ENCODE measurements at places on chromosomes 3 and 15. TPM values are rescaled to one million over a fixed set of nuclear protein-coding genes. Genes with fewer than 3 reads are reported as not detected.
A peak's percentile ranks its signal among the peaks of the same experiment; 100 is the strongest.

DNA sequence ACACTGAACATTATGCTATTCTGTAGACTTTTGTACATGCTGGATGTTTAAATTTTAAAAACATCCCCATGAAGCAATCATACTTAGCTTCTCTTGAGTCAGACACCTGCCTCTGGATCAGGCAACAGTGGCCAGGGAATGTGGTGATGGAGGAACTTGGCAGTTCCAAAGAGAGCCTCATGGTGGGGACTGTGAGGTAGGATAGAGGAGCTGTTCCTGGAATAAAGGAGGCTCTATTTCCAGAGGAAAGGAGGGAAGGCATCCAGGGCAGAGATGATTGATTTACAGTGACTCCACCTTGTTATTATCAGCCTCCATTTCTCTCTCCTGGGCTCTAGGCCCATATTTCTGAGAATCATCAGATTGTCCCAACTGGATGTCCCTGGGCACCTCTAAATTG, 35.0 kb upstream of the ABHD17C start:
- no peaks in the 10 kb centered on the region for H3K4me1 ChIP-seq
- no peaks in the 10 kb centered on the region for H3K27me3 ChIP-seq
- peak; percentile 37 for DNase-seq
- no peak overlapping the region for H3K27ac ChIP-seq
- H3K36me3 ChIP-seq = no peaks in the 10 kb centered on the region

The SPINK8 gene
- not detected for total RNA-seq

The NR1I2 gene
- total RNA-seq = 0.27 TPM

- H3K4me1 ChIP-seq = peaks cover 5% of the 10 kb centered on the region
- H3K4me3 ChIP-seq = no peak overlapping the region
- no peaks in the 10 kb centered on the region for H3K36me3 ChIP-seq
- H3K27me3 ChIP-seq = no peaks in the 10 kb centered on the region
These were observed 28.3 kb downstream of the MASP1 start for GRCh38 chr3:187263270-187263669.

DNA sequence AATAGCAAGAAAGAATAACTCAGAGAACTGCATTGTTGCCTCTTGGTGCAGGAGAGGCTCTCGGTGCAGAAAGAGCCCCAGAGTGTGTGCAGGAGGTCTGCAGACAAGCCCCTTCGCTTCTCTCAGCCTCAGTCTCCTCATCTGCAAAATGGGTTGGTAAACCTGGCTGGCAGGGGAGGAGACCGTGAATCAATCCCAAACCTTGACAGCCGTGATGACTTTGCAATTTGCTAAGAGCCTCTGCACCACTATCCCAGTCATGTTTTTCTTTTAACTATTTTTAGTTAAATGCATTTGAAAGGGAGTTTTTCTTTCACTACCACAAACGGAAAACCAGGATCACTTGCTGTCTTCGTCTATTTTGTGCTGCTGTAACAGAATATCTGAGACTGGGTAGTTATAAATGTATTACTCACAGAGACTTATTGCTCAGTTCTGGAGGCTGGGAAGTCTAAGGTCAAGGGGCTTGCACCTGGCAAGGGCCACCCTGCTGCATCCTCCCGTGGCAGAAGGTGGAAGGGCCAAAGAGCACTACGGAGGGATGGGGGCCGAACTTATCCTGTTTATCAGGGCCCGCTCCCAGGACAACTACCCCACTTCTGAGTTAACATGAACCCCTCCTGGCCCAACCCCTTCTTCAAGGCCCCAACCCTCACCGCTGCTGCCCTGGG, 14.2 kb upstream of the IQSEC1 start:
- H3K4me1 ChIP-seq = peaks cover 8% of the 10 kb centered on the region
- H3K36me3 ChIP-seq = no peaks in the 10 kb centered on the region
- no peak overlapping the region for H3K4me3 ChIP-seq
- DNase-seq = no peak
- H3K27me3 ChIP-seq = peaks cover 2% of the 10 kb centered on the region
- H3K27ac ChIP-seq = no peak overlapping the region

DNA sequence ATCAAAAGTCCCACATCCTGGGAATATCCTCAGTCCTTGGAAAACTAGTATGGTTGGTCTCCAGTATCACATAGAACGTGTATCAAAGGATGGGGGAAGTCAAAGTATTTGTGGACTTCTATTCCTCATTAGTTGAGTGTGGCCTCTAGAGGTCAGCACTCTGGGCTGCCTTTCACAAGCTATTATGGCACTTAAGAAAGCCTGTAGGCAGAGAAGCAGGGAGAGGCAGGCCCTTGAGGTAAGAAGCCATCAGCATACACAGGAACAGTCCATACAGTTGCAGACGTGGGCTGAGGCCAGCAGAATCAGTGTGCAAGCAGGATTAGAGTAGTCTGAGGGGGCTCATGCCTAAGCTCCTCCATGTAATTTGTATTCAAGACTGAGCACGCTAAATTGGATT, 341.7 kb downstream of the CLSTN2 start:
- H3K27me3 ChIP-seq = no peaks in the 10 kb centered on the region
- no peaks in the 10 kb centered on the region for H3K36me3 ChIP-seq
- no peaks in the 10 kb centered on the region for H3K4me1 ChIP-seq
- no peak overlapping the region for H3K4me3 ChIP-seq
- no peak overlapping the region for H3K27ac ChIP-seq
- DNase-seq = no peak

- H3K27me3 ChIP-seq = peaks cover 2% of the 10 kb centered on the region
- H3K27ac ChIP-seq = no peak overlapping the region
- no peaks in the 10 kb centered on the region for H3K36me3 ChIP-seq
These were observed 57.7 kb upstream of the BNIP2 start for GRCh38 chr15:59746777-59747176.

The SOX2 gene
- total RNA-seq = 0.22 TPM

All from muscle of leg (tissue), 16 donors.